ENCODE measurements at places on chromosomes 6 and 20.

- no peak for DNase-seq
Measured at GRCh38 chr6:105437236-105437635, 34.4 kb upstream of the PREP start.

- no peak for DNase-seq
Measured at GRCh38 chr20:8842525-8842924, 226.4 kb upstream of the PLCB4 start.

DNA sequence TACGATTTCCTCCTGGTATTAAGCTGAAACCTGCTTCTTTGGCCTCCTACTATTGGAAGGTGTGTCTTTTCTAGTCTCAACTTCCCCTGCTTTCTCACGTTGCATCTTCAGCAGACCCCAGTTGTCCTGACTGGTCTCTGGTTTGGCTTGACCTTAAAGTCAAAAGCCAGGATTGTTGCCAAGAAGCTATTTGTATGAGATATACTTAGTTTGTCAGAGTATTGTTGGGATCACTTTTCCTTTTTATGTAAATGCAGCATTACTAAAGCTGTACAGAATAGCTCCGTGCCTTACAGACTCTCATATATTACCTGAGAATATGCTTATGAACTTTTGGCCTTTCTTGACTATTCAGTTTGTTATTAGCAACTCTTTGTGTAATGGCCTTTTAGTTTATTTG is 61.1 kb downstream of the TSPYL4 start:
- DNase-seq: no peak

DNA sequence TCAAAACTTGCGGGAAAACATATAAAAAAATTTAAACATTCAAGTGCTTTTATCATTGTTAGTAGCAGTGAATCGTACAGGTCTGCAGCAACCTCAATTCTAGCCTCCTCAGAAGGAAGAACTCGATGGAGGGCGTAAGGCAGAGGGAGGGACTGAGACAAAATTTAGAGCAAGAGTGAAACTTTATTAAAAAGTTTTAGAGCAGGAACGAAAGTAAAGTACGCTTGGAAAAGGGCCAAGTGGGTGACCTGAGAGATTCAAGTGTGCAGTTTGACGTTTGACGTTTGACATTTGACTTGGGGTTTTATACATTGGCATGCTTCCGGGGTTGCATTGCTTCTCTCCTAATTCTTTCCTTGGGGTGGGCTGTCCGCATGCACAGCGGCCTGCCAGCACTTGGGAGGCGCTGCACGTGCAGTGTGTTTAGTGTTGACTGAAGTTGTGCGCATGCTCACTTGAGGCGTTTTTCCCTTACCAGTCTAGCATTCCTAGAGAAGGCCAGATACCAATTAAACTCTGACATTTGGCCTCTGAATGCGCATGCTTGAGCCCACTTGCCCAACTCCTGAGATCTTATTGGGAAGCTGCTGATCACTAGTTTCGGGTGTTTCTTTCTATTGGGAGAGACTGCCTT is 82.6 kb downstream of the TBX18 start:
- no peak for DNase-seq

DNA sequence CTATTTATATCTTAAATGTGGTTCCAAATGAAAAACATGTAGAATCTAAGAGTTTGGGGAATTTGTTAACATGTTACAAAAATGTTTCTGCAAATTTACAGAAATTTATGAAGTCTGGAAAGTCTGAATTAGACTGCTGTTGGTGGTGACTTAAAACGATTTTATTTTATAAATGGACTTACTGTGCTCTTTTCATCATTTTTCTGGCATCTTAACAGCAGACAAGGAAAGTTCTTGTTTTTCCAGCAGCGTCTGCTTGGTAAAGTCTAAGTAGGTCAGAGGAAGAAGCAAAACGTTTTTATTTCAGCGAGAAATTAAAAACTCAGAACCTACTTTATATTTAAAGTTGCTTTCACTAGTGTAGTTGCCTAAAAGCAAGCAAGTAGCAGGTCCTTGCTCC is 48.6 kb upstream of the COL9A1 start:
- DNase-seq: no peak

- DNase-seq: no peak
Measured at GRCh38 chr6:33049323-33050013, 24.0 kb downstream of the HLA-DPA1 start.

GRCh38 chr20:3753098-3753497 is 14.5 kb downstream of the ADISSP start:
- peak; percentile 38 for DNase-seq

GRCh38 chr6:18211338-18211737 is 53.0 kb downstream of the DEK start:
- DNase-seq: no peak

DNA sequence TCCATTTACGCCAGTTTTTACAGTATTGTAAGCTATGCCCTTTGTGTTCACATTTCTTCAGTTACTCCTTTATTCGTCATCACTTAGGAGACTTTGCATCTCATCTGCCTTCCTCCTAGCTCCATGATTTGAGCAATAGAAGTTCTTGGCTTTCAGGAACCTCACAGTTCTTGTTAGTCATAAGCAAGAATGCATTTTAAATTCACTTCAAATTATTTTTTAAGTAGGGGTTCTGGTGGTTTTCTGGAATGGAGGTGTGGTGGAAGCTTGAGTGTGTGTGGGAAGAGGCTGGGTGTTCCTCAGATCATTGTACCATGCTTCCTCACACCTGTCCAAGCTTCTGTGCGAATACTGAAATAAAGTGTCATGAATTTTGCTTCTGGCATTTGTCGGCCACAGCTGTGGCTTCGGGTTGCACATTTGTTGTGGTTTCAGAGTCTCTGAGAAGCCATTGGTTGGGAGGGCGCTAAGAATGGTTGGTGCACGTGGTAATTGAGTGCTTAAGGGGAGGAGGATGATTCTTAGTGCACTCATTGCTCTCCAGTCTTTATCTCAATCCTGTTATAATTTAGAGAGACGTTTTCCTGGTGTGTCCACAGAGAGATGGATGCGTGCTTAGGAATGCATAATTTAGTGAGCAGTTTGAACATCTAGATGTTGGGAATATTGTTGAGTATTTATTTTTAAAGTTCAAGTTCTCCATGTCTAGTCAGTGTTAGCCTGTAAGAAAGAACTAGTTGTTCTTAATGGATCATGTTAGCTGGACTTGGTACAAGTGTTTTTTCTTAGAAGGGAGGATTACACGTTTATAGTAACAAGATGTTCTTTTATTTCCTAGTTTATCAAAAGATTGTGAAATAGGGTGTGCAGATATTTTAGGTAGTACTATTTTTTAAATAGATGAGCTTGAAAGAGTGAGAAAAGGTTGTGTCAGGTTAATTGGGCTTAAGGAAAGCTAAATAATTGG is 31.9 kb downstream of the FOXO3 start:
- DNase-seq: no peak
